ENCODE measurements at places on chromosomes 12 and 14.
A peak's percentile ranks its signal among the peaks of the same experiment; 100 is the strongest.

- no peak for DNase-seq
Measured at GRCh38 chr12:78396538-78396937, 468.0 kb upstream of the SYT1 start.

DNA sequence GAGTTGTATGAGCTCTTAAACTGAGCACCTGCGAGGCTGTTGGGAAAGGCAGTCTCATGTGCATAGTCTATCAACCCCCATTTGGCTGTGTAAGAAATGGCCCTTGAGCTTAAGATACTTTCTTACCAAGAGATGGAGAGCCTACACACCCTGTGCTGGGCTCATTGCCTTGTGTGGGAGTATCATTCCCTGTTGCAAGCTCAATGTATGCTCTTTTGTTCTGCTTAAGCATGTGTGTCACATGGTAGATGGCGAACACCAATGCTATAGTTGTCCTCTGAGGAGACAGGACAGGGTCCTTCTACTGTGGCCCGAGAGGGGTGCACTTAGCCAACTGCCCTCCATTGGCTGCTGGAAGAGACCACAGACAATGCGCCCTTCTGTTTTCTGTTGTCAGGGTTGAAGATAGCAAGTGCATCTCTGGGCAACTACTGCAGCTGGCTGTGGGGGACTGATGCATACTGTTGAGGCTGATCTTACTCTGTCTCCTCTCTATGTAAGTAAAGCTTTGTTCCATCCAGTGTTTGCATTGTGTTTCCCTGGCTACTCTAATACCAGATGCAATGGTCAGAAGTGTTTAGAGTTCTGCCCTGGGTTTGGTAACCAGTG, 79.5 kb downstream of the PTPRB start:
- no peak for DNase-seq

GRCh38 chr14:78075555-78076277, 94.5 kb upstream of the NRXN3 start:
- DNase-seq = no peak

GRCh38 chr14:22984959-22985658, 2.8 kb upstream of the AJUBA start:
- DNase-seq = no peak

DNA sequence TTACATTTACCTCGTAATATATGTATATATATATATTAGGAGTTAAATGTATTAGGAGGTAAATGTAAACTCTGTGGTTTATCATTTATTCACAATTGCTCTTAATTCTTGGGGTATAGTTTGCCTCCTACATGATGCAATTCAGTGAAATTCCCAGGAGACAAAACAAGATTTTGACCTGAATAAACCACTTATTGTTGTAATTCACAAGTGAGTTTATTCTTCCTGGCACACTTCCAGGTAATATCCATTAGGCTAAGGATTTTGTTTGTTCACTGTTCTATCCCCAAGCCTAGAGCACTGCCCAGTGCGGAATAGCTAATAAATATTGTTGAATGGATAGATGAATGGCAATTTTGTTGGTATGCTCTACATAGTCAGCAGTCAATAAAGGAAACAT, 3.0 kb downstream of the SMIM10L1 start:
- no peak for DNase-seq

DNA sequence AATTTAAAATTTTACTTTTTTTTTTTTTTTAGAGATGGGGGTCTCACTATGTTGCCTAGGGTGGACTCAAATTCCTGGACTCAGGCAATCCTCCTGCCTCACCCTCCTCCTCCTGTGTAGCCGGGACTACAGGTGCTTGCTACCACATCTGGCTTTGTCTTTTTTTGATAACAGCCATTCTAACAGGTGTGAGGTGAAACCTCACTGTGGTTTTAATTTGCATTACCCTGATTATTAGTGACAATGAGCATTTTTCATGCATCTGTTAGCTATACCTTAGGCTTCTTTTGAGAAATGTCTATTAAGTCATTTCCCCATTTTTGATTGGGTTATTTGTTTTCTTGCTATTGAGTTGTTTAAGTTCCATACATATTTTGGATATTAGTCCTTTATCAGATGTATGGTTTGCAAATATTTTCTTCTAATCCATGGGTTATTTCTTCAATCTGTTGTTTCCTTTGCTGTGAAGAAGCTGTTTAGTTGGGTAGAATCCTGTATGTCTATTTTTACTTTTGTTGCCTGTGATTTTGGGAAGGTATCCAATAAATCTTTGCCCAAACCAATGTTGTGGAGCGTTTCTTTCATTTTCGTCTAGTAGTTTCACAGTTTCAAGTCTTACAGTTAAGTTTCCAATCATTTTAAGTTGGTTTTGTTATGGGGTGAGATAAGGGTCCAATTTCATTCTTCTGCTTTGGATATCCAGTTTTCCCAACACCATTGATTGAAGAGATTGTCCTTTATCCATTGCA, 86.1 kb downstream of the MYF5 start:
- DNase-seq = no peak

GRCh38 chr14:101501341-101501740, 60.0 kb upstream of the DIO3 start:
- DNase-seq = no peak

DNA sequence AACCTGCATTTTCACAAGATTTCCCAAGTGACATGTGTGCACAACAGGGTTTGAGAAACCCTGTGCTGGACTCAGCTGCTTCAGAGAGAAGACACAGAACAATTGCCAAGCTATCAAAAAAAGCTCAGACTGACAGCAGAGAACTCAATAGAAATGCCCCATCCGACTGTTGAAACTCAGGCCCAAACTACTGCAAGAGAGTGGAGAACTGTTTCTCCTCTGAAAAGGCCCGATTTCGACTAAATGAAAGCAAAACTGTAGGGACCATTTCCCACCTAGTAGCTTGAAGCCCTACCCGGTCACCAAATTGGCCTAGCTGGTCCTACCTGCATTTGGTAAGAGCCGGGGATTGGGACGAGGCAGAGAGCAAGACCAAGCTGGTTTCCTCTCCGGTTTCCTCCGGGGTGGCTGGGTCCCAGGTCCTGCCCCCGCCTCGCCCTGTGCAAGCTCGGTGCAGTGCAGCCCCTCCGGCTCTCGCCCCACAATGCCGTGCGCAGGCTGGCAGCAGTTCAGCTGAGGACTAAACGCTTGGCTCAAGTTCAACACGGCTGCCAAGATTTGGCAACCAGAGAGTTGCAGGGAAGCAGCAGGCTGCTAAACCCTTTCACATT, 1180.6 kb downstream of the VRK1 start:
- DNase-seq = peak; percentile 85

DNA sequence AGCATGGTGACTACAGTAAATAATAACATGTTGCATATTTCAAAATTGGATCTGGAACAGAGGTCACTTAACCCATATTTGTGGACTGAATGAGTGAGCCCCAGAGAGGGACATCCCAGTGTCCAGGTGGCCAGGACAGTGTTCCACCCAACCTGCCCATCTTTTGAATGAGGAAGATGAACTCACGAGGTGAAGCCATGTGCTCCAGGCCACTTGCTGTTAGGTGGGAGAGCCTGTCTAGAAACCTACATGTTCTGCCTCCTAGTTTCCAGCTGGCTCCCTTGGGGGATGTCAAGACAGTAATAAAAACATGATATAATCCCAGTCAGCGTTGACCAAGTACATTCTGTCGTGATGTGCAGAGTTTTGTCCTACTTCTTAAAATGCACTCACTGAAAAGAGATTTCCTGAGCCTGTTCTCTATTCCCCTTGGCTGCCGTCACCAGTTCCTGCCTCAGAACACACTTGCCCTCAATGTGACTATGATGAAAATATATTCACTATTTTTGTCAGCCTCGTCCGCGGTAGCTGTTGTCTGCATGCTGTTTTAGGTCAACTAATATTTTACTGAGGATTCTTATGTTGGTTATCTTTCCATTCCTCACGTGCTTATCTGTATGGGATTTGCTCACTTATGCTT, 25.7 kb downstream of the TSPAN9 start:
- DNase-seq = no peak

DNA sequence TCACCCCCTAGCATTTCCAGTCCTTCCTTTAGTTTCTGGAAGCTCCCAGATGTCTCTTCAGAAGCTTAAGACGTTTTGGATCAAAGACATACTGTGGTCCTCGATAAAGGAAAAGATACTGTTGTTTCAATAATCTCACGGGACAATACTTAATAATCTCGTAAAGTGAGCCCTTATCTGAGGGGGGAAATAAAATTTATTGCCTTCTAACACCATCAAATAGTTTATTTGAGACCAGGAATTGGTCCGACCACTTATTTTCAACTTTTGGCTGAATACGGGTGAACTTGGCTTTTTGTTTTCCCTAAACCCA, 640 bp upstream of the G2E3 start:
- no peak for DNase-seq

DNA sequence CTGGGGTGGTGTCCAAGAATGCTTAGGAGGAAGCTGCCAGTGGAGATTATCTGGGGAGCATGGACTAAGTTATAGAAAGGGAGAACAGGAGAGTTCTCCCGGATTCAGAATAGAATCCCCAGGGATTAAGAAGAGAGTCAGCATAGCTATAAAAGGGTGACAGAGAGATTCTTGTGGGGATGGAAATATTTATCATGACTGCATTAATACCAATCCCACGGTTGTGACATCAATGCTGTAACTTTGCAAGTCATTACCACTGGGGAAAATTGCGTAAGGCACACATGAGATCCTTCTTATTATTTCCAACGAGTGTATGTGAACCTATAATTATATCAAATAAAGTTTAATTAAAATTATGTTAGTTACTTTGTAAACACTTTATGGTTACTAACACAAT, 447.9 kb upstream of the TMEM132C start:
- no peak for DNase-seq

DNA sequence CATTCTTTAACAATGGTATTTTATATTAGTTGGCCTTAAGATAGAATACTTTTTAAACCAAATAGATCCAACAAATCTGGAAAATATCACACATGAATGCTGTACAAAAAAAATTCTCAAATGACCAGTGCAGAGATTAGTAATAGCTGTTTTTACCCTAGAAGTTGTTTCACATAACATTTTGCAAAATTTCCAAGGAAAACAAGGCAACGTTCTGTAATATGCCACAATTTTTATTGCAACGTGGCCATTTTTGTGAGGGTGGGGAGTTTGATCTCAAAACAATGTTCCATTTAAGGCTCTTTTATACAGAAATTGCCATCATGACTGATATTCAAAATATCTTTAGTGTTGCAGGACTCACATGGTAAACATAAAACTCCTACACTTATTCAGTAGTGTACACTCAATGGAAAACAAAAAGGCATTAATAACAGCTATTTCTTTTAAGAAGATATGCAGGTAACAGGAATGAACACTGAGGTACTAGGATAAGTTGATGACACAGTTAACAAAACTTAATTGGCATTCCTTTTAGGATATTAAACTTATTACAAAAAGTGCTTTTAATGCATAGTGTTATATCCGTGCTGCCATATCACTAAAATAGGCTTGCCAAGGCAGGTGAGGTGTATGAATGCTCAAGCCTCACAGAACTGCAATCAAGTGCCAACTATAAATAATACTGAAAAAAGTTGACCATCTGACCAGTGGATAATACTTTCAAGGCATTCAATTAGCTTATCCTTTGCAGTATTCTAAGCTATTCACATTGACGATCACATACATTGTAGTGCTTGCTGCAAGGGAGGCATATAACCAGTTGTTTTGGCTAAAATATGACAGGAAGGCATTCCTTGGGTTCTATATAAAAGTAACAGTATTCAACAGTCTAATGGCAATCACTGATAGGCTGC, 2.3 kb downstream of the CFL2 start:
- no peak for DNase-seq

GRCh38 chr14:93319494-93319893, 13.3 kb downstream of the BTBD7 start:
- DNase-seq = no peak

DNA sequence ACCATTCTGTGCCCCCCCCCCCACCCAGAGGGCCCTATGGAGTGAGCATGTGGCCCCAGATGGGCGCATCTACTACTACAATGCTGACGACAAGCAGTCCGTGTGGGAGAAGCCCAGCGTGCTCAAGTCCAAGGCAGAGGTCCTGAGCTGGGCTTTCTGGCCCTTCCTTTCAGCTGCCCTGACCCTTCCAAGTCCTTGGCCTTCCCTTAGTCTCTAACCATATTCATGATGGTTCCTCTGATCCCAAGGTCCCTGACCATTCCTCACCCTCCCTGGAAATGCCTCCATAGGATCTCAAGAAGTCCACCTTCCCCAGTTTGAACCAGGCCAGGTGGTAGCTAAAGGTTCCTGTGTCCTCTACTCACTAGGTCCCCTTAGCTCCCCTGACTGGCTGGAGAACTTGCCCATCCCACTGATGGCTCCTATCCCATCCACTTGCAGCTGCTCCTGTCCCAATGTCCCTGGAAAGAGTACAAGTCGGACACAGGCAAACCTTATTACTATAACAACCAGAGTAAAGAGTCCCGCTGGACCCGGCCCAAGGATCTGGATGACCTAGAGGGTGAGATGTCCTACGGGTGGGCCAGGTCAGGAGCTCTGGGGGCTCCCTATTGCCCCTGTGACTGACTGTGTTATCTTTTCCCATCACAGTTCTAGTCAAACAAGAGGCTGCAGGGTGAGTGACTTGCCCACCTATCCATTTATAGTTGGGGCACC, 9.8 kb downstream of the PRPF40B start:
- DNase-seq = no peak

DNA sequence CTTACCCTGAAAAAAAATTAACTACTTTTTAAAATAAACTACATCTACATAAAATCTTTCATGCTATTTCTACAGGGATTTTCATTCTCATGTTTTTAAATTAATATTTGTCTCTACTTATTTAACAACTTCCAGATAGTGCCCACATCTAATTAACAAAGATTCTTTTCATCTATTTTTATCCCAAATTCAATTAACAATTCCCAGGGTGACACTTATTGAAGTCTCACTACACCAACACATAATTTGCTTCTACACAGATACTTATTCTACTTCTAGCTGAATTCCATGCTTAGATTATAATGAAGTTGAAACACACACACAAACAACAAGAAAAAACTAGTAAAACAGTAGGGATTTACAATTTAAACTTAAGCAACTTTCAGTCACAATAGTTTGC, 336.6 kb downstream of the ACSS3 start:
- DNase-seq = no peak

DNA sequence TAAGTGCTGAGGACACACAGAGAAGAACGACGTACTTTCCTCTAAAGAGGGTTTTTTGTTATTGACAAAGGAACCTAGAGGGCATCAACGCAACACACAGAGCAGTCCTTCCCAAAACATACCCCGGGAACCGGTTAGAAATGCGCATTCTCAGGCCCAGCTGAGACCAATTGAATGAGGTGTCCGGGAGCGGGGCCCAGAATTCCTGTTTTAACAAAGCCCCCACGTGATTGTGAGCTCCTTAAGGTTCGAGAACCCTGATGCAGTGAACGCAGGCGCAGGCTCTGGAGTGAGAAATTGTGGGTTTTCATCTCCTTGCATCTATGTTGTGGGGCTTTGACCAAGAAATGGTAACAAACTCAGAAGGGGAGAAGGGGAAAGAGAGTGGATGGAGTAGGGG, 51.0 kb upstream of the TBX3 start:
- DNase-seq = no peak

- DNase-seq = no peak
Measured at GRCh38 chr14:89457007-89457406, 40.0 kb upstream of the FOXN3 start.

GRCh38 chr12:6903722-6904121, 900 bp upstream of the LRRC23 start:
- DNase-seq = no peak

- DNase-seq = no peak
Measured at GRCh38 chr12:18546399-18546798, 191.4 kb downstream of the PLCZ1 start.
